Esophagus squamous epithelium (tissue), 5 donors: ENCODE measurements at places on chromosomes 5 and 9.

GRCh38 chr9:112793213-112793810 lies 42.8 kb downstream of the SNX30 start:
- no peak for DNase-seq
- no peak overlapping the region for H3K27ac ChIP-seq

DNA sequence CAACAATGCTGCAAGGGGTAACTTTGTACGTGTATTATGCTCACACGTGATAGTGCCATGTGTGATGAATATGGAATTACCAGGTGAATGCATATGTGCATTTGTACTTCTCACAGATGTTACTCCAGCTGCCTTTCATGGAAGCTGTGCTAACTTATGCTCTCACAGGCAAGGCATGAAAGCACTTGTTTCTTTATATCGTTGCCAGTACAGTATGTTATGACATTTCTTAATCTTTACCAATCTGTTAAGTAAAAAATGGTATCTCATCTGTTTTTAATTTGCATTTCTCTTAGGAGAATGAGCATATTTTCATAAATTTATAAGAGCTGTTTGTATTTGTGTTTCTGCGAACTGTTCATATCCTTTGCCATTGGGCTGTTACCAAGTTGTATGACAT lies 311.8 kb upstream of the DMRT1 start:
- DNase-seq: no peak
- no peaks in the 10 kb centered on the region for H3K36me3 ChIP-seq
- H3K27ac ChIP-seq: peak overlapping the region; percentile 57
- peaks cover 24% of the 10 kb centered on the region for H3K4me1 ChIP-seq

GRCh38 chr5:90284375-90284774 lies 125.2 kb downstream of the CETN3 start:
- H3K4me3 ChIP-seq: no peak overlapping the region
- no peaks in the 10 kb centered on the region for H3K4me1 ChIP-seq
- no peak for DNase-seq

DNA sequence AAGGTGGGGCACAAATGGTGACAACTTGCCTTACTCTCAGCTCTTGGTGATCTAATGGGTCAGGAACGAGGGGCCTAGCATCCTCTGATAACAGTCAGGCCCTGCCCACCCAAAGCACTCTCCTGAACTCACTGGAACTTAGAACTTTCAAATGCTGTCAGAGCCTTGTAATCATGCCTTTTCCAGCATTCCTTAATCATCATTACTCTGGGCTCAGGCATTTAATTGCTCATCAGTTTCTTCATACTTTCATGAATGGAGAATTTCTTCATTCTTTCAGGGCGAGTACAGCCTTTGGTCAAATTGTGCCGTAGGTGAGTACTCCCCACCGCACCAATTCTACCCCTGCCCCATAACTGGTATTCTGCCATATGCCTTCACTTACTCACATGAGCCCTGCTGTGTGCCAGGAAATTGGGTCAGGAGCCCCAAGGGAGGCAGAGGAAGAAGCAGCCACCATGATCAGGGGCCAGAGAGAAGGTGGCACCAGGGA lies 30.2 kb upstream of the DUSP1 start:
- H3K27me3 ChIP-seq: no peaks in the 10 kb centered on the region
- no peak overlapping the region for H3K4me3 ChIP-seq
- no peak for DNase-seq
- H3K4me1 ChIP-seq: peaks cover 49% of the 10 kb centered on the region
- no peaks in the 10 kb centered on the region for H3K36me3 ChIP-seq

DNA sequence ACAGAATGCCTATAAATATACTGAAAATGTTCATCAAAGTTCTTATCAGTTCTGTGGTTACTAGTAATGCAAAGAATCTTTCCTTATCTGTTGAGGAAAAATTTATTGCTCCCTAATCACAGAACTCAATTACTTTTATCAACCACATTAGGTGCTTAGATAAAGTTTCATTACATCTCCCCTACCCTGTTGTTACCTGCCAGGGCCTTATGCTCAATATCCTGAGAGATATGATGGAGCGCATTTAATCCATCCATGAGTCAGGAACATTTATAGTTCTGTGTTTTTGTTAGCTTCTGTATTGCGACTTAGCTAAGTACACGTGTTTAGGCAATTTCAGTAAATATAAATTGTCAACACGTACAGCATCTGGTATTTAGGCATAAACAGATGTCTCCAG lies 164.3 kb upstream of the ST8SIA4 start:
- DNase-seq: no peak
- H3K27ac ChIP-seq: no peak overlapping the region
- H3K36me3 ChIP-seq: no peaks in the 10 kb centered on the region

DNA sequence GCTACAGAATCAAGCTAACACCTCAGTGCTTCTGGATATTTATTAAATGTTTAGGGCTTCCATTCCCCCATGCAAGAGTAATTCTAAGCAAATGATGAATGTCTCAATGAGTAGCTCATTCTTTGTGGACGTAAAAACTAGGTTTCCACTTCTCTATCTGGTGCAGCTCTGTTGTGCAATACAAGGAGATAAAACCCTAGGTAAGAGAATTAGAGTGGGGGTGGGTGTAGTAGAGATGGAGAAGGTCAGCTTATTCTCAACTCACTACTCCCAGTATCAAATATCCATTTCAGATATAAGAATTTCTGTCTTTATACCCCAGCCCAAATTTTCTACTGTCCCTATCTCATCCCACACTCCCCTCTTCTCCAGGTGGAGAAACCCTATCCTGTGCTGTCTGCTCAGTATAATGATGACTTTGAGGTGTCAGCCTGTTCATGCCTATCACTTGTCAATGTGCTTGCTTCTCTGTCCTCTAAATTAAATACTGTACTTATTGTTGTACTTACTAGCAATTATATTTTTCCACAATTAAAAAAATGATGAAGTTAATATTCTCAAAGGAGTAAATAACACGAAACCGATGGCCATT lies 4.3 kb upstream of the FYB1 start:
- no peak for DNase-seq
- no peaks in the 10 kb centered on the region for H3K36me3 ChIP-seq
- H3K27me3 ChIP-seq: no peaks in the 10 kb centered on the region
- H3K27ac ChIP-seq: peak overlapping the region; percentile 68
- H3K4me1 ChIP-seq: peaks cover 15% of the 10 kb centered on the region

DNA sequence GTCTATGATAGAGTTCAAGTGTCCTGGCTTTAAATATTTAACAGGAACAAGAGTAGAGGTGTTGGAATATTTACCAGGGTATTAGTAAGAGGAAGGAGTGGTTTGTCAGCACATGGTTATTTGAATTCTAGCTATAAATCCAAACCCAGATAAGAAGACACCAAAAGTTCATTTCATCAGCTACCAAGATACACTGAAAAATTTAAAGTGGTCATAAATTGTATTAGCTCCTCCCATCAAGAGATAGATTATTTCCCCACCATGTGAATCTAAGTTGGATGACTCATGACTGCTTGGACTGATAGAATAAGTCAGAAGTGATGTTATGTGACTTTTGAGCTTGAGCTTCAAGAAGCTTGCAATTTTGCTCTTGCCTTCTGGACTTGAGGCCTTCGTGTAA lies 72.1 kb upstream of the GRAMD2B start:
- no peak for DNase-seq
- H3K4me1 ChIP-seq: peaks cover 8% of the 10 kb centered on the region
- H3K4me3 ChIP-seq: no peak overlapping the region

DNA sequence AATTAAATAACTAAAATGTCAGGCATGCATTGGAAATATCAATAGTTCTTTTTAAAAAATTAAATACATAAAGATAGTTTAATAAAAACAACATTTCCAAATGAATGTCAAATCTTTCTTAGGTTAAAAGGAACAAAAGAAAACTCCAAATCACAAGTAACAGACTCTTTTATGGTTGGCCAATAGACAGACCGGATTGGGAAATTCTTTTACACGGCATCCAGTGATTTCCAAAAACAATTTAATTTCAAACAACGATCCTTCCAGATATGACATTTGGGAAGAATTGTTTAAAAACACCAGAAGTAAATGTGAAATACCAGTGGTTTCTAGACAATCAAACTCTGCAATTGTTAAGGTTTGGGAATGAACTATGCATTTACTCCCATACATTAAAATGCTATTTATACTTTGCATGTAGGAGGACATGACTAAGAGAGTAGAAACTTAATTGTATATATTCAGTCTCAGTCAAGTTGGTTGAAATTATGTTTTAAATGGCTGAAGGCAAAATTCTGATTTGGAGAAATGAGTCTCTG lies 32.8 kb downstream of the ZNF474 start:
- no peaks in the 10 kb centered on the region for H3K27me3 ChIP-seq
- peaks cover 24% of the 10 kb centered on the region for H3K4me1 ChIP-seq
- DNase-seq: no peak
- no peaks in the 10 kb centered on the region for H3K36me3 ChIP-seq

GRCh38 chr9:12368569-12368968 lies 324.6 kb upstream of the TYRP1 start:
- no peak overlapping the region for H3K27ac ChIP-seq
- H3K4me1 ChIP-seq: no peaks in the 10 kb centered on the region
- no peaks in the 10 kb centered on the region for H3K36me3 ChIP-seq
- DNase-seq: no peak
- no peaks in the 10 kb centered on the region for H3K27me3 ChIP-seq

DNA sequence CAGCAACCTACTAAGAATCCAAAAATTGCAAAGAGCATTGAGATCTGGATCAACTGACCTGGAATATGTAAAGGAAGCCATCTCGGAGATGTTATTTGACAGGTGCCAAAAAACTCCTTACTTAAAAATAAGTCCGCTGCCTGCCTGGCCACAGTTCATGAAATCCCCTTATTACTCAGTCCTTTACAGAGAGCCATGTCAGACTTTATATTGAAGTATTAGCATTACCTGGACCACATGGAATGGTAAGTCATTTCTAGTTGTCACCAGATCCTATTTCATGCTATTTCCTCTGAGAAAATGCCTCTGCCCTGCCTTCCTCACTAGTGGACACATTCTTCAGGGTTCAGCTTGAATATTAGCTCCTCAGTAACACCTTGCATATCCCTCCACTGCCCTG lies 115.7 kb downstream of the DEPDC1B start:
- H3K4me1 ChIP-seq: no peaks in the 10 kb centered on the region
- H3K27me3 ChIP-seq: no peaks in the 10 kb centered on the region
- no peaks in the 10 kb centered on the region for H3K36me3 ChIP-seq
- H3K4me3 ChIP-seq: no peak overlapping the region

DNA sequence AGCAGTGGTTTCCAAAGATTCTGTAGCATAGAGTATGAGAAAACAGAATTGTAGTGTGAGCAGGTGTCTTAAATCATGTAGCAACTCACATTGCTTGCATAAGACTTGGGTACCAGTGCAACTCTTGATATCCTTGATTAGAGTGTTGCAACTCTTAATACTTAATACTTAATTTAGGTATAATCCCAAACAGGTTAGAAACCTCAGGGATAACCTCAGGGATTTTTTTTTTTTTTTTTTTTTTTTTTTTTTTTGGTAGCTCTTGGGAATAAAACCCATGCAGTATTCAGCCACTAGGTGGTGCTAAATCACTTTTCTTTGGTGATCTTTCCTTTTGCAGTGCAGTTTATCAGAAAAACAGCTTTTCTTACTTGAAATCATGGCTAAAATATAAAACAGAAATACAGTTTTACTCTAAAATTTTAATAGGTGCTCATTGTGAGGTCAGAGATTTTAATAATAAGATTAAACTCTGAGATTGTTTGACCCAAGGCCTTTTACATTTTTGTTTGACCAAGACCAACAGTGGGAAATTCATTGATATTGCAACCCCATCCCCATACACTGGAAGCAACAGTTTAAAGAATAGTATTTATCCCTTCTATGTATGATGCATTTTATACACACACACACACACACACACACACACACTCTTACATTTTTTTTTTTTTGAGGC lies 55.3 kb downstream of the ERAP1 start:
- H3K27ac ChIP-seq: peak overlapping the region; percentile 42
- H3K4me1 ChIP-seq: no peaks in the 10 kb centered on the region
- H3K27me3 ChIP-seq: no peaks in the 10 kb centered on the region
- H3K36me3 ChIP-seq: peaks cover 64% of the 10 kb centered on the region
- no peak for DNase-seq
- H3K4me3 ChIP-seq: no peak overlapping the region

DNA sequence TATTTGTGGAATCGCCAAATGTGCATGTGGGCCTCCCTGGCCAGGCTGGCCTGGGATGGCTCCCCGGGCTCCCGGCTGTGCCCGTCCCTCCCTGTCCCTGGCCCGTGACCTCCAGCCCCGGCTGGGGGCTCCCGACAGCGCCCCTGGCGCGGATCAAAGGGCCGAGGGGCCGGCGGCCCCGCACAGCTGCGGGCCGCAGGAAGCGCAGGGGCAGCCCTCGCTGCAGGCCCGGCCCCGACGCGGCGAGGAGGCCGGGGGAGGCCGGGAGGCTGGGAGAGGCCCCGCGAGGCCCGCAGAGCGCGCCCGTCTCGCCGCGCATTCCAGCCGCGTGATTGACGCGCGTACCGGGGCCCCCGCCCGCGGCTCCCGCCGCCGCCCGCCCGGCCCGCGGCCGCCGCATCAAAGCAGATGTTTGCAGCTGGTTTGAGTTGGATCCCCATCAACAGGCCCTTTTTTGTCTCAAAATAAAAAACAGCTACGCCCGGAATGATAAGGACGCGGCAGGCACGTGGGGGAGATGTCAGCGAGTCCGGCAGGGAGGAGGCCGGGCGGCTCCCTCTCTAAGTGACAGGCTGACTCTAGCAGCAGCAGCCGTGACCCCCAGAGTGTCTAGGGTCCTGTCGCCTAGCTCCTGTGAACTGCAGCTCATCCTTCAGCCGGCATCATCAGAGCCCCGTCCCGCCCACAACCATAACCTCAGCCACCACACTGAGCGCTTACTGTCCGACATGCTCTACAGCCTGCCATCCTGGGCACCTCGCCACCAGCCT lies 69.4 kb downstream of the LMX1B start:
- no peak for DNase-seq
- H3K27ac ChIP-seq: no peak overlapping the region
- no peak overlapping the region for H3K4me3 ChIP-seq
- no peaks in the 10 kb centered on the region for H3K36me3 ChIP-seq
- peaks cover 3% of the 10 kb centered on the region for H3K27me3 ChIP-seq

GRCh38 chr9:109624896-109625295 lies 126.8 kb upstream of the PTPN3 start:
- DNase-seq: no peak
- H3K27me3 ChIP-seq: no peaks in the 10 kb centered on the region

DNA sequence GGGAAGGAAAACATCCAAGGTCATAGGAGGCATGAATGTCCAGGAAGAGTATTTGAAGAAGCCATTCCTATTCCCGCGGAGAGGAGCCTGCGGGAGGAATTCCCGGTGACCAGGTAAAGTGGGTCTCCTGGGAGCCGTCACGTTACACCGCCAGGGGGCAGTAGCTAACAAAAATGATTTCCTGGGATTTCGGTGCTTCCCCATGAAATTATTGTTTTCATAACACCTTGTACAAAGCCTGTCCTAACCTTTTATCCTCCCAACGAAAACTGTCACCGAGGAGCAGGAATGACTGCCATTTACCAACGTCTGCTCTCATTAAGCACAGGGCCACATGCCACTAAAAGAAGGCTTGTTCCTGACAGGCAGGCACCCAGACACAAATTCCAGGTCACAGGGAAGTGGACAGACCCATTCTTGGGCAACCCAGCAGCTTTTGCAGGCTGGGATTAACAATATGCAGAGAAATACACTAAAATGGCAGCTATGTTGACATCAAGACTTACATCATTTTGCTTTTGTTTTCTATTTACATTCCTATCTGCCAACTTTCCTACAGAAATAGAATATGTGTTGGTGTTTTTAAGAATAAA lies 41.2 kb upstream of the CTSL start:
- no peak overlapping the region for H3K4me3 ChIP-seq
- no peaks in the 10 kb centered on the region for H3K27me3 ChIP-seq
- no peak overlapping the region for H3K27ac ChIP-seq
